ENCODE measurements at places on chromosomes 11 and 22. TPM values are rescaled to one million over a fixed set of nuclear protein-coding genes. Genes with fewer than 3 reads are reported as not detected.

DNA sequence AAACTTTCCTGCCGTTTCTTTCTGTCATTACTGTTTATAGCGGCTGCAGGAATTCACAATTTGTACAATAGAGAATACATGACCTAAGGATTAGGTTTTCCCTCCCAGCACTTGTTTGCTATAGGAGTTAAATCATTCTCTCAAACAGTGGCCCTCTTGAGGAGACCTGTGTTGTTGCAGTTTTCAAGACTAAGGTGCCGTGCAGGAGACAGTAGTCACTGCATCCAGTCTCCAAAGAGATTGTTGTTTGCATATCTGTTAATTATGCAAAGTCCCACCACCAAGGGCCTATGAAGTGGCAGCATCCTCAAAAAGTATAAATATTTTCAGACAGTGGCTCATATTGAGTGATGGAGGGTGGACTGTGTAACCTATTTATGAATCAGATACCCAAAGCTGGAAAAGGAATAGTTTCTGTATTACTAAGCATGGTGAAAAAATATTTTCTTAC lies 2.3 kb downstream of the PRSS23 start:
- peaks cover 46% of the 10 kb centered on the region for H3K27me3 ChIP-seq
- H3K4me1 ChIP-seq = peaks cover 53% of the 10 kb centered on the region
- peak; percentile 38 for DNase-seq
- no peaks in the 10 kb centered on the region for H3K36me3 ChIP-seq
- no peak overlapping the region for H3K27ac ChIP-seq

DNA sequence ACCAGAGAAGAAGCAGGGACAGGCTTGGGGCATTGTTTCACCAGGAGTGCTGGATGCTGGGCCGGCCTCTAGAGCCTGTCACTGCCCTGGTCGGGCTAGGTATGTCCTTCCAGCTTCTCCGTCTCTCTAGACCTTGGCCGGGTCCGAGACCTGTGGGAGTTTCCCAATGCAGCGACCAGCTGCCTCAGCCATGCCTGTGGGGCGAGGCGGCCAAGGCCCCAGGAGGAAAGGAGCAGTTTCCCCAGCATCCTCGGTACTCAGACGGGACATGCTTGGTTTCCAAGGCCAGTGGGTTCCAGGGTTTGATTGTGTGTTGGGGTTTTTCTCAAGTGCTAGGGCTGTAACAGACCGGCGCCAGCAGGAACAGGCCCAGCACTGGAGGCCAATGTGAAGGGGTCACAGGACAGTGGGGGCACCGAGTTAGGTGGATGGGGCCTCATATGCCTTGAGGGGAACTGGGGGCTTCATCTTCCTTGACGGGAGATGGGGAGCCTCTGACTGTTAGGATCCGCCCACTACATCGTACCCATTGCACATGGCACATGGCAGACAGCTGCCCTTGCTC lies 339.0 kb downstream of the TBC1D22A start:
- no peak for DNase-seq
- no peak overlapping the region for H3K4me3 ChIP-seq
- no peaks in the 10 kb centered on the region for H3K4me1 ChIP-seq
- H3K27ac ChIP-seq = no peak overlapping the region

- no peaks in the 10 kb centered on the region for H3K27me3 ChIP-seq
- H3K4me1 ChIP-seq = peaks cover 95% of the 10 kb centered on the region
- peaks cover 78% of the 10 kb centered on the region for H3K36me3 ChIP-seq
- H3K4me3 ChIP-seq = no peak overlapping the region
- peak; percentile 47 for DNase-seq
These were observed 48.3 kb downstream of the MYH9 start for GRCh38 chr22:36339171-36340065.

GRCh38 chr22:31585161-31585859 lies 76.7 kb downstream of the PISD start:
- peak; percentile 28 for DNase-seq
- H3K27ac ChIP-seq = no peak overlapping the region
- no peak overlapping the region for H3K4me3 ChIP-seq

DNA sequence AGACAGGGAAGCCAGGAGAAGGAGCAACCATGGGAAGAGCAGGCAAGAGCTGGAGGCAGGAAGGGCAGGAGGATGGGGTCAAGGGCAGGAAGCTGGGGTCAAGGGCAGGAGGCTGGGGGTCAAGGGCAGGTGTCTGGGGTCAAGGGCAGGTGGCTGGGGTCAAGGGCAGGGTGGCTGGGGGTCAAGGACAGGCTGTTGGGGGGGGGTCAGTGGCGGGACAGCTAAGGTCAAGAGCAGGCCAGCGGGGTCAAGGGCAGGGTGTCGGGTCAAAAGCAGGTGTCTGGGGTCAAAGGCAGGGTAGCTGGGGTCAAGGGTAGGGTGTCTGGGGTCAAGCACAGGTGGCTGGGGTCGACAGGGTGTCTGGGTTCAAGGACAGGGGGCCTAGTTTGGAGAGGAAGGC lies 24.2 kb downstream of the CPT1A start:
- H3K27ac ChIP-seq = peak overlapping the region; percentile 43
- H3K4me1 ChIP-seq = peaks cover 18% of the 10 kb centered on the region
- H3K36me3 ChIP-seq = no peaks in the 10 kb centered on the region
- DNase-seq = no peak
- no peaks in the 10 kb centered on the region for H3K27me3 ChIP-seq
- no peak overlapping the region for H3K4me3 ChIP-seq

GRCh38 chr11:19073454-19074415 lies 13.2 kb upstream of the MRGPRX2 start:
- H3K4me1 ChIP-seq = peaks cover 3% of the 10 kb centered on the region
- no peak overlapping the region for H3K4me3 ChIP-seq
- peaks cover 4% of the 10 kb centered on the region for H3K27me3 ChIP-seq
- H3K27ac ChIP-seq = no peak overlapping the region
- no peak for DNase-seq

DNA sequence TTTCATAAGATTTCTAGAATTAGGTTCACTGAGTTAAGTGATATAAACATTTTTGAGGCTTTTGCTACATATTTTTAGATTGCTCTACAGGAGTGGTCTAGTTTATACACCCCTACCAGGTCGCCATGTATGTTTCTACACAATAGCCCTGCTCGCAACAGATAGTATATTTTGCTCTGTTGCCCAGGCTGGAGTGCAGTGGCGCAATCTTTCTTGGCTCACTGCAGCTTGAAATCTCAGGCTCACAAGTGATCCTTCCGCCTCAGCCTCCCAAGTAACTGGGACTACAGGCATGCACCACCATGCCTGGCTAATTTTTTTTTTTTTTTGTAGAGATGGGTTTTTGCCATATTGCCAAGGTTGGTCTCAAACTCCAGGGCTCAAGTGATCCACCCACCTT lies 10.4 kb downstream of the ZNRF3 start:
- peaks cover 6% of the 10 kb centered on the region for H3K27me3 ChIP-seq
- no peak overlapping the region for H3K27ac ChIP-seq
- H3K4me3 ChIP-seq = no peak overlapping the region

DNA sequence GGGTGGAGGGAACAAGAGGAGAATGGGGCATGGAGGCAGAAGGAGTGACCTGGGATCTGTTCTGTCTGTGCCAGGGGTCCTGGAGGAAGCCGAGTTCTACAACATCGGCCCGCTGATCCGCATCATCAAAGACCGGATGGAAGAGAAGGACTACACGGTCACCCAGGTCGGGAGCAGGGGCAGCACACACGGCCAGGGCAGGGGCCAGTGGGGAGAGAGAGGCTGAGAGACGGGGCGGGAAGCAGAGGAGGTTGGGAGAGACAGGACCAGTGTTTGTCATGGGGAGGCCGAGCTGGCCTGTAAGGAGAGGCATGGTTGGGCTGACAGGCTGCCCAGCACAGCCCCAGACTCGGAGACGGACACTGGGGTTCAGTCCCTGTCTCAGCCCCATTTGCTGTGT lies 4.7 kb downstream of the KCTD17 start:
- DNase-seq = no peak
- no peak overlapping the region for H3K27ac ChIP-seq
- H3K36me3 ChIP-seq = peaks cover 5% of the 10 kb centered on the region
- H3K4me1 ChIP-seq = peaks cover 25% of the 10 kb centered on the region
- H3K4me3 ChIP-seq = no peak overlapping the region

DNA sequence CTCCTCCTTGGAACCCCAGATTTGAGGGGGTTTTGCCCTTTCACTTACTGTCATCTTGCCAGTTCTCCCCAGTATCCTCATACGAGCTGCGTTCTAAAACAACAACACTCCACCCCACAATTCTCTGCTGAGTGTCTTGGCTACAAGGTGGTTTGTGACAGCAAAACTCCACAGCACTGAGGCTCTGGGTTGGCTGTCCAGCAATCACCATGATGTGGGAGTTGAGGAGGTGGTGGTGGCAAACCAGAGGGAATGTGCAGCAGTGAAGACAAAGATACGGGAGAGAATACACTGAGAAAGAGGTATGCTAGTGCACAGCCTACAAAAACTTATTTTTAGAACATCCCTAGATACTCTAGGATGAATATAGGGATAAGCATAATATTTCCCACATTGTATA lies 335.0 kb downstream of the C11orf87 start:
- DNase-seq = no peak
- no peak overlapping the region for H3K4me3 ChIP-seq
- H3K4me1 ChIP-seq = no peaks in the 10 kb centered on the region

GRCh38 chr22:47333625-47334024 lies 571.2 kb downstream of the TBC1D22A start:
- no peaks in the 10 kb centered on the region for H3K36me3 ChIP-seq
- no peak overlapping the region for H3K4me3 ChIP-seq
- no peak for DNase-seq
- H3K4me1 ChIP-seq = no peaks in the 10 kb centered on the region
- H3K27me3 ChIP-seq = peaks cover 5% of the 10 kb centered on the region

- peak; percentile 70 for DNase-seq
- H3K4me1 ChIP-seq = peaks cover 25% of the 10 kb centered on the region
- peak overlapping the region; percentile 68 for H3K27ac ChIP-seq
- H3K36me3 ChIP-seq = peaks cover 7% of the 10 kb centered on the region
- H3K4me3 ChIP-seq = peak overlapping the region; percentile 6
- no peaks in the 10 kb centered on the region for H3K27me3 ChIP-seq
These were observed 2.5 kb upstream of the ZDHHC8 start for GRCh38 chr22:20128902-20129746.

GRCh38 chr22:17159504-17159951 lies 451 bp upstream of the HDHD5 start:
- H3K36me3 ChIP-seq = peaks cover 7% of the 10 kb centered on the region
- DNase-seq = peak; percentile 86
- peaks cover 37% of the 10 kb centered on the region for H3K4me1 ChIP-seq

DNA sequence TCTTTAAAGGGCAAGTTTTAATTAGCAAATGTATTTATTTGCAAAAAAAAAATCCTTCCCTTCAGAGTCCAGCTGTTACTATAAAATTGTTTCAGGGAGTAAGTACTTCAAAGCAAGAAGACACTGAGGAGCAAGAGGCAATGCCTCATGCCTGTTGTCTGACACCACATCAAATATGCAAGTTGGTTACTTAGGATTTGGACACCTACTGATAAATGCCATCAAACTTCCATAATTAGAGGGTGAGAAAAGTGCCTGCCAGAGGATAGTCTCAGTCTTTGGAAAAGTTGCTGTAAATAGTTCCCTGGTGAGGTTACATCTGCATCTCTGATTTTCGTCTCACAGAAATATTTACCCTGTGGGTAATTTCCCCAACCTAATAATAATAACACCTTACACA lies 4.1 kb upstream of the TENM4 start:
- H3K4me3 ChIP-seq = no peak overlapping the region
- no peak for DNase-seq
- no peaks in the 10 kb centered on the region for H3K36me3 ChIP-seq
- no peak overlapping the region for H3K27ac ChIP-seq
- peaks cover 7% of the 10 kb centered on the region for H3K4me1 ChIP-seq
- H3K27me3 ChIP-seq = peaks cover 30% of the 10 kb centered on the region

- H3K27me3 ChIP-seq = no peaks in the 10 kb centered on the region
- H3K4me3 ChIP-seq = no peak overlapping the region
- H3K4me1 ChIP-seq = peaks cover 12% of the 10 kb centered on the region
- no peak for DNase-seq
These were observed 20.1 kb upstream of the PLAAT2 start for GRCh38 chr11:63583357-63583677.

- peaks cover 23% of the 10 kb centered on the region for H3K27me3 ChIP-seq
- H3K4me1 ChIP-seq = peaks cover 17% of the 10 kb centered on the region
- DNase-seq = no peak
- no peak overlapping the region for H3K4me3 ChIP-seq
- no peaks in the 10 kb centered on the region for H3K36me3 ChIP-seq
These were observed 6.5 kb upstream of the RAB38 start for GRCh38 chr11:88181776-88182175.

DNA sequence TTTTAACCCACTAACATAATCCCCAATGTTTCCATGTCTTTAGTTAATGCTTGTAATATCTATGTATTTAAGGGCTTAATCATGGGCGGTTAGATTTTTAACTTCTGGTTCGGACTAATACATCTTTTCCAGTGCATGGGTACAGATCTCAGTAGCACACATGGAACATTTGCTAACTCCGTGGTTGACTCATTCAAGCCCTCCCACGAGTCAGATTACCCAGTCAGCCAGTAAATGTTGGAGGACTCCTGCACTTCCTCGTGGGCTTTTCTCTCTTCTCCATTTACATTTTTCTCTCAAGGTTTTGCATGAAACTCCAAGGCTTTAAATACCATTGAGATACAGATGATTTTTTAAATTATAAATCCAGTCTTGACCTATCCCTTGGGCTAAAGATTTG lies 313.9 kb downstream of the ST3GAL4 start:
- H3K27me3 ChIP-seq = peaks cover 15% of the 10 kb centered on the region
- H3K4me3 ChIP-seq = no peak overlapping the region
- H3K27ac ChIP-seq = no peak overlapping the region
- H3K36me3 ChIP-seq = no peaks in the 10 kb centered on the region

DNA sequence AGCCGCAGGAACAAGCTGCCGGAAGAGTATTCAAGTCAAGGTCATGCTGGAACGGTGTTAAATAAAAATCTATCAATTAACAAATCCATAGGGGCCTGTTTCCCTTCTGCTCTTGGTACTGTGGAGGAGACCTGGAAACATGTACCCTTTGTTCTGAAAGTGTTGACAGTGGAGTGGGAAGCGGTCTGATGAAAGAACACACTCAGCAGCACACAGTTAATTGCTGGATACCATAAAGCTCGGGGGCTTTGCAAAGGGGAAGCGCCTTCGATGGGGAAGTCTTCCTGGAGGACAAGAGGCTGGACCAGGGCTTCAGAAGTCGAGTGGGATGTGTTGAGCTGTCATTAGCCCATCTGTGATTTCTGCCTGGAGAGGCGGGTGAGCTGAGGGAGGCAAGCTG lies 112.5 kb upstream of the CLPB start:
- no peak for DNase-seq
- no peaks in the 10 kb centered on the region for H3K4me1 ChIP-seq
- H3K4me3 ChIP-seq = no peak overlapping the region
- H3K27me3 ChIP-seq = no peaks in the 10 kb centered on the region

DNA sequence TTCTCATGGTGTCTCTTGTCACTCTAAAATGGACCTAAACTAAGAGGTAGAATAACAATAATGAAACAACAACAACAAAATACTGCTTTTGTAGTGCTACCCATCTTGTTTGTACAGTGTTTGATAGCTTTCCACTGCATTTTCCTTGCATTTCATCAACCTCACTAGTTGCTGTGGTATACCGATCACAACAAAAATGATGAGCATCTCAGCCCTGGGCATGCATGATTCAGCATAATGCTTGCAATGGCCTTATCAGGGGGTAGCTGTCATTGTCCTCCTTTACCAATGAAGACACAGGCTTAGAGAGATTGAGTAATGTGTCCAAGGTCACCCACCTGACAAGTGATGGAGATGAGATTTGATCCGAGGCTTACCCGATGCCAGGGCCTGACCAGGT lies 682.5 kb downstream of the NTM start:
- peaks cover 6% of the 10 kb centered on the region for H3K27me3 ChIP-seq
- H3K4me1 ChIP-seq = no peaks in the 10 kb centered on the region
- H3K27ac ChIP-seq = no peak overlapping the region
- DNase-seq = no peak
- no peak overlapping the region for H3K4me3 ChIP-seq

Gene SNX32
- total RNA-seq = 1.5 TPM

Gene NCR3LG1
- 0.72 TPM for total RNA-seq

Gene C11orf91
- not detected for total RNA-seq

Gene MCHR1
- total RNA-seq = not detected

Gene MRGPRX4
- not detected for total RNA-seq

Gene MS4A14
- not detected for total RNA-seq
